Fibroblast of the aortic adventitia (primary cell): ENCODE measurements at places on chromosomes 12 and 14. TPM values are rescaled to one million over a fixed set of nuclear protein-coding genes. Genes with fewer than 3 reads are reported as not detected.
A peak's percentile ranks its signal among the peaks of the same experiment; 100 is the strongest.

- no peak for DNase-seq
Observed at GRCh38 chr12:122845865-122846621, 10.8 kb downstream of the HIP1R start.

- peak; percentile 51 for DNase-seq
Observed at GRCh38 chr14:73758392-73759182, 44.4 kb upstream of the PNMA1 start.

DNA sequence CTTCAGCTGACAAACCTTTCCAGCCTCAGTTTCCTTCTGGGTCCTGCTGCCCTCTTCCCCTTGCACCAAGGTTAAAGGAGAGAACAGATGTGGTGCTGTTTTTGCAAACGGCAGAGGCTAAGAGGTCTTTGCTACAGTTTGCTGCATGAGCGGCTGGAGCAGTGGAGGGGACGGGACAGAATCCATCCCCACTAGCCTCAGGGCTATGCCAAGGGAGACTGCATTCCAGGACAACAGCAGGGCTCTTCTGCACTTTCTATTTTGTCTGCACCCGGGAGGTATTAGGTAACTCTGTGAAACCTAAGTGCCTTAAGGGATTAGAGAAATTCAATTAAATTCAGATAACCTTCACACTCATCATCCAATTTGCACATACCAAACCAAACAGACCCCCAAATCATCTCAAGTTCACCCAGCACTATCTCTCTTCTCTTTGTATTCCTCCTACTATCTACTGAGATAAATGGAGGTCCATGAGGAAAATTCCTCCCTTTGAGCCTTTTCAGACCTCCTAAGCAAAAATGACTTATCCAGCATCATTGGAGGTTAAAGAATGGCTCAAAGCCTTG lies 103.8 kb upstream of the VRK1 start:
- no peak for DNase-seq

DNA sequence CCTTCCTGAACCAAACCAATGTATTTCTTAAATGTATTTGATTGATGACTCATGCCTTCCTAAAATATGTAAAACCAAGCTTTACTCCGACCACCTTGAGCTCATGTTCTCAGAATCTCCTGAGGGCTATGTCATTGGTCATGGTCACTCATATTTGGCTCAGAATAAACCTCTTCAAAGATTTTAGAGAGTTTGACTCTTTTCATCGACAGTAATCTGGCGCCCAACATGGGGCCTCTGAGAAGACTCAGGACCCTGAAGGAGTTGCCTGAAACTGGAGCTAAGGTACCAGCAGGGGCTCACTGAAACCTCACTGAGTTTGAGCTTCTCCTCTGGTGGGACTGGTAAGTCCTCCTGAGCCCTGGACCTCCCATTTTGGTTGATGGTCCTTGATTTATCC lies 17.2 kb upstream of the PSMC1 start:
- DNase-seq, result peak; percentile 11

DNA sequence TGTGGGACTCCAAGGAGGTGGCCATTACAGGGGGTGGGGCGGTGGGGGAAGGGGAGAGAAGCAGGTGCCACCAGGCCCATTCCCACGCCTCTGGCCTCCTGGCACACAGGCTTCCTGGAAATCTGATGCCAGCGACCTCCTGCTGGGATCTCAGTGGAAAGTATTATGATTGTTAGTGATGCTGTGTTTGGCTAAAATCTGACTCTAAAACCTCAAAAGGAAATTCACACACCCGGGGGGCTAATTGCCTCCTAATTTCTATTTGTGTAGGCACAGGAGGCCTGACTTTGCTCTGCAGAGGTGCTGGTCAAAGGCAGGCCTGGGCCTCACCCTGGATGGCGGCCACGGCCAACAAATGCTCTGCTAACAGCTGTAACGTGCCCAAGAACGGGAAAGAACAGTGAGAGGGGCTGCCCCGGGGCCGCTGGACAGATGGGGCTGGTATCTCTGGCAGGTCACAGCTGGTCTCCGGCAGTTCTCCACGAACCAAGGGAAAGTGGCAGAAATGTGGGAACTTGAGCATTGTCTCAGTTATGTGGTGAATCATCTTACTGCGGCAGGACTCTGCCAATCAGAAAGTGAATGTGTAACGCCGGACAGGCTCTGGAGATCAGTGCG lies 14.3 kb downstream of the FAM181A start:
- DNase-seq, result peak; percentile 13

- DNase-seq, result no peak
Observed at GRCh38 chr12:130423991-130424857, 86.5 kb downstream of the PIWIL1 start.

DNA sequence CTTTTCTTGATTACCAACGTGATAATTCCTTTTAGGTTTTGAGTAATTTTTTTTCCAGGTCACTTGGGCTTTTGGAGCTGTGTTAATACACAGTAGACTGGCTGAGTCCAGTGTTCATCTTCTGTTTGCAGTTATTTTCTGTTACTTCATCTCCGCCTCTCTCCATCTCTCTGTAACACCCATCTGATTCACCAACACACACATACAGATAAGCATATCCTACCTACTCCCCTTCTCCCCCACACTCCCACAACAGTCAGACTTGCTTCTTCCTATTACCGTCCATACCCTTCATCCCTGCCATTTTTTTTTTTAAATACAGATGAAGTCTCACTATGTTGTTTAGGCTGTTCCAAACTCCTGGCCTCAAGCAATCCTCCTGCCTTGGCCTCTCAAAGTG lies 72.7 kb upstream of the MANSC4 start:
- no peak for DNase-seq

DNA sequence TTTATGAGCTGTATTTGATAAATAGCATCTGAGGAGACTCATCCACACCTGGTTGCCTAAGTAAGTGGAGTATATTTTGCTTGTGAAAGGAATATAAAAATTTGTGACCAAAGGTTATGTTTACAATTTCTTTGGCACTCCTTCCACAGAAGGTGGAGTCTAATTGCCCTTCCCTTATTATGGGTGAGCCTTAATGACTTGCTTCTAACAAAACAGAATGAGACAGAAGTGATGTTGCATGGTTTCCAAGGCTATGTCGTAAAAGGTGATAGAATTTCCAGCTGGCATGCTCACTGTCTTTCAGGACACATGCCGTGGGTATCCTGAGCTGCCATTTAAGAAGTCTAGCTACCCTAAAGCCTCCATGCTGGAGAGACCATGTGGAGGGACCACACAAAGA lies 116.8 kb upstream of the ABCD2 start:
- no peak for DNase-seq

- no peak for DNase-seq
Observed at GRCh38 chr14:102077382-102077709, 9.5 kb downstream of the HSP90AA1 start.

GRCh38 chr12:2256915-2257314 lies 204.1 kb downstream of the CACNA1C start:
- DNase-seq, result peak; percentile 30

DNA sequence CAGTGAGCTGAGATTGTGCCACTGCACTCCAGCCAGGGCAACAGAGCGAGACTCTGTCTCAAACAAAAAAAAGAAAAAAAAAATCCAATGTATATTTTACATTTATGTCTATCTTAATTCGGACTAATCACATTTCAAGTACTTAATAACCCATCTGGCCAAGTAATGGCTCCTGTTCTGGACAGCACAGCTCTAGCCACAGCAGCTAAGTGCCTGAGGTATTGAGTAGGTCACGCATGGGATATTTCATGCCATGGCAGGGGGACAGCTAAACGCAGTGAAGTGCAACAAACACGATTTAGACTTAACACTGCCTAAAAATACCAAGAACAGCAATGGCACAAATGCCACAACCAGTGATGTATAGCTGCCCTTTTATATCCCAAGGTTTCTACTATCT lies 8.0 kb downstream of the BAZ1A start:
- DNase-seq, result no peak

DNA sequence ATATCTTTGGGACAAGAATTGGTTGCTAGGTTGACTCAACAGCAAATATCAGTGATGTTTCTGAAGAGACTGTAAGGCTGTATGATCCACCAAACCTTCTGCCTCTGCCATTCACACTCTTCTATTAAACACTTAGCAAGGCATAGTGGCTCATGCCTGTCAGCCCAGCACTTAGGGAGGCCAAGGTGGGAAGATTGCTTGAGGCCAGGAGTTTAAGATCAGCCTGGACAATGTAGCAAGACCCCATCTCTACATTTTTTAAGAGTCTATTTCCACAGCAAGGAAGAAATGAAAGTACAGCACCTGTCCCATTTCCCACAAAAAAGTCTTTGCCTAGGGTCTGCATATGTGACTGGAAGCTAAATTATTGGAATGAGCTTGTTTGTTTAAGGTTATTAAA lies 7.8 kb downstream of the ARG2 start:
- DNase-seq, result no peak

- DNase-seq, result no peak
Observed at GRCh38 chr12:52350021-52350620, 17.2 kb downstream of the KRT85 start.

DNA sequence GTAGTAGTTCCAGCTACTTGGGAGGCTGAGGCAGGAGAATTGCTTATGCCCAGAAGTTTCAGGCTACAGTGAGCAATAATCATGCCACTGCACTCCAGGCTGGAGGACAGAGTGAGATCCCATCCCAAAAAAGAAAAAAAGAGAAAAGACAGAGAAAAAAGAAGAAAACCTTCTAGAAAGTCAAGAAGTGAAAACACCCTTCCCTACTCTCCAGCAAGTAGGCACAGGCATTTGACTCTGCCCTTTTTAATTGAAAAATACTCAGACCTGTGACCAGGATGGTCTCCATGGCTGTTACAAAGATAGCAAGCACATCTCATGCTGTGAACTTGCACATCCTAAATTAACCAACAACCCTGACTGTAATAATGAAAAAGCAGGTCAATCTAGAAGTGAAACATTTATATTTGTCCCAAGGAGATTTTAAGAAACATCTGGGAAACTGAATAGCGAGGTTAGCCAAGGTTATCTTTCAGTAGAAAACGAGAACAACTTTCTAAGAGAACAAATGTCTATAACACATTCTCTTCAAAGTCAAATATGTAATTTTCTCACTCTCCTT lies 2.0 kb downstream of the TMTC1 start:
- peak; percentile 12 for DNase-seq

GRCh38 chr12:17301544-17301943 lies 695.6 kb upstream of the LMO3 start:
- no peak for DNase-seq

DNA sequence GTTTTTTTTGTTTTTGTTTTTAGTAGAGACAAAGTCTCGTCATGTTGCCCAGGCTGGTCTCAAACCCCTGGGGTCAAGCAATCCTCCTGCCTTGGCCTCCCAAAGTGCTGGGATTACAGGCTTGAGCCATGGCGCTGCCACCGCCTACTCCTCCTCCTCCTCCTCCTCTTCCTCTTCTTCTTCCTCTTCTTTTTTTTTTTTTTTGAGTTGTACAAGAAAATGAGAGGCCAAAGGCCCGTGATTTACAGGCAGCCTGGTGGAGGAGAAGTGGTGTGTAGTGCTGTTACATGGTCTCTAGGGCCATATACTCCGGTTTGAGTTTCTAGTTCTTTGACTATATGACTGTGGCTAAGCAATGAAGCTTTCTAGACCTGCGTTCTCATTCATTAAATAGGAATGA lies 29.6 kb upstream of the SPPL3 start:
- DNase-seq, result no peak

DNA sequence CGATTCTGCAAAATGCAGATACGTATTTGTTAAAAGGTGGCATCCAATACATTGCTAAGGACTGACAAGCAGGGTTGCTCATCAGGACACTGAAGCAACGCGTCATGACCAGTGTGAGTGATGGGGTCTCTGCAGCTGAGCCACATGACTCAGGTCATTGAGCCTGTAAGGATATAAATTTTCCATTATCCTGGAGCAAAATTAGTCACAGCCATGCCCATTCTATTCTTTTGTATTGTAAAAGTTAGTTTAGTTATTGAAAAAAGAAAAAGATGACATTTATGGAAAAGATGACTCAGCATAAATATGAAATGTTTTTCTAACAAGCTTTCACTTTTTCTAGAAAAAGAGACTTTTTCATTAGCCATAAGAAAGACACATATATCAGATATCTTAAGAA lies 268.0 kb upstream of the TMEM132C start:
- peak; percentile 20 for DNase-seq

GRCh38 chr12:50786498-50787231 lies 22.8 kb downstream of the ATF1 start:
- DNase-seq, result peak; percentile 95

DNA sequence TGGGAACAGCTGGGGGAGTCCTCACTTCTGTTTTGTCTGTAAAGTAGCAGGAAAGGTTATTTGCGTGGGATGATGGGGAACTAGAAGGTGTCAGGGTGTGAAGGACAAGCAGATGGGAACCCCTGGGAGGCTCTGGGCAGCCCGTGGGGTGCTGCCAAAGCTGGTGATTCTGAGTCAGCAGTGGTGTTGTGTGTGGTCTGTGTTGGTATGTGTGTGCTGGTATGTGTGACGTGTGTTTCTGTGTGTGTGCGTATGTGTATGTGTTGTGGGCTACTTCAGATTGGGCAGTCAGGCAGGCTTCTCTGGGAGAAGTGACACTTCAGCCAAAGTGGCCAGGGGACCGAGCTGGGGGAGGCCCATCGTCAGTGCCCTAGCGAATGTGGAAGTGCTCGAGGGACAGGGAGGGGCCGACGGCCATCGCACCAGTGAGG lies 15.3 kb upstream of the BDKRB2 start:
- peak; percentile 47 for DNase-seq

DNA sequence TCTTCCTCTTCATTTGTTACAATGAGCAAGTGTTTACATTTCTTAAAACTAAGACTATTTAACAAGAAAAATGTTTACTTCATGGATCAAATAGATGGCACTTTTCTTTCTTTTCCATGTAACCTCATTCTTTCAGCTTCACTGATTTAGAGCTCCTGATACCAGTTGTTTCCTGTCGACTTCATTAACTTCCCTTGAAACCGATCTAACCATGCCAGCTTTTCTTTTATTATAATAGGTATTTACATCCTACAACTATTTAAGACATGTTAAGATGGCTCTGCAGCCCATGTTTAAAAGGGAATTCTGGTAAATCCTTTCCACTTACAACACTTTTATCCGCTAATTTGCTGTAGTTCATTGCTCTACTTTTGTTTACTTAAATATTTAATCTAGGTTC lies 107.3 kb upstream of the DCN start:
- no peak for DNase-seq

- DNase-seq, result no peak
Observed at GRCh38 chr12:106178562-106178961, 39.8 kb upstream of the NUAK1 start.

- DNase-seq, result no peak
Observed at GRCh38 chr14:104598910-104599273, 5.7 kb downstream of the TMEM179 start.

DNA sequence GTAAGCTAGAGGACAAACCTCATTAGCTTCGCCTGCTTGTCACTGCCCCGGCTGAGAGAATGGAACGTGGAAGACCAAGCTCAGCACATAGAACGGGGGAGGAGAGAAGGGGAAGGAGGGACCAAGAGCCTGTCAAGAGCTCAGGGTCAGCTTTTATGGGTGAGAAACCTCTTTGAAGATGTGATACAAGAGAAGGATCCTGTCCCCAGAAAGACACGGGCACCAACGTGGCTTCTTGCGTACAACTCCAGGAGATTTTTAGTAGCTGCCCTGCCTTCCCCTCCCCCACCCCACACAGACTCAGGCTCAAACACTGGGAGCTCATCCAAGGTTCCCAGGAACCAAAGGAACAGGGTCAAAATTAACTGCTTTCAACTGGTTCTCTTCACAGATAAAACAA lies 34.7 kb downstream of the APPL2 start:
- no peak for DNase-seq

Gene GPD1
- 0.36 TPM in 1 of 2 replicates, not detected in the other for total RNA-seq

Gene TAS2R31
- 6.2 and 13.6 TPM in 2 replicates for total RNA-seq

Gene TAS2R9
- 0.09 TPM in 1 of 2 replicates, not detected in the other for total RNA-seq

Gene CD163L1
- 0.08 and 0.36 TPM in 2 replicates for total RNA-seq

Gene HOXC12
- not detected in 2 replicates for total RNA-seq

Gene LYZ
- total RNA-seq, result not detected in 2 replicates

Gene KRT80
- total RNA-seq, result 0.25 and 0.36 TPM in 2 replicates

Gene PIWIL1
- not detected in 2 replicates for total RNA-seq

Gene SLC17A8
- not detected in 2 replicates for total RNA-seq

Gene FGF23
- not detected in 2 replicates for total RNA-seq
